Astrocyte (in vitro differentiated cells and primary cell): ENCODE measurements at places on chromosomes 2 and 18.

DNA sequence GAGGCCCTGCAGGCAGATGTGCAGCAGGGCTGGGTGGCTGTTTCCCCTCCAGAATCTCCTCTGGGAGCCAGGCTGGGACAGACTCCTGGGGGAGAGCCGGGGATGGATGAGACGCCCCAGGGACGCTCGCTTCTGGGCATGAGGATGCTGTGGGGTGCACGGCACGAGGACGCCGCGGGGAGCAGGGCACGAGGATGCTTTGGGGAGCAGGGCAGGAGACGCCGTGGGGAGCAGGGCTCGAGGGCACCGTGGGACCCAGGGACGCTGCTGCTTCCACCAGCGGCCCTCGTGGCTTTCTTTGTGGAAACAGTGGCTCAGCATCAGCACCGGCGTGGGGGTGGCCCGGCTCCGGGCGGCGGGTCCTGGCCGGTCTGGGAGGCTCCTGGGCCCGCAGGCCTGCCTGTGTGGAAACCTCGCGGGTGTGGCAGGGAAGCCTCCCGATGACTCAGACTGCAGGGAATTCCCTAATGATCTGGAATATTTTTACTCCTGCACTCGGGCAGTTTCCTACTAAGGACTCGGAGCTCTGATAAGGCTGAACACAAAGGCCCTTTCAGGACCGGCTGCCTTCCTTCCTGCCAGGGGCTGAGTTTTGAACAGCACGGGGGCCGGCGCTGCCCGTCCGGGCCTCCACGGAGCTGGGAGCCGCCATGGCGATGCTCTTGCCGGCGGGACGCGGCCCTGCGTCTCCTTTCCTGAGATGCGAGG is 62.6 kb downstream of the NFATC1 start:
- peak; percentile 91 for DNase-seq
- H3K27me3 ChIP-seq, result no peaks in the 10 kb centered on the region
- peak overlapping the region; percentile 26 for H3K4me3 ChIP-seq

DNA sequence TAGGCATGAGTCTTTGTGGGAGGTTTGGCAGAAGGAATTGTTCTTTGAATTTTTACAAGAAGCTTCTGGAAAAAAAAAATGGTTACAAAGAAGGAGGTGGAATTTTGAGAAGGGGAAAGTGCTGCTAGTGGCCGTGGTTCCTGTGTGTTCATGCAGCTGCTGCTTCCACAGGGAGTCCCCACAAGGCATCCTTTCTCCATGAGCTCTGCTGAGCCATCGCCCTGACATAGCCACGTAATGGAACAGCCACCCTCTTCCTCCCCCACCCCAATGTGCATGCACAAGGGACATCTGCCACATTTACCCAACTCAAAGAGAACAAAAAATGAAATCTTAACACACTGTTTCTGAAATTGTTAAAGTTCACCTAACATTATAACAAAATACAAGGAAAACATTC is 529.7 kb downstream of the SATB2 start:
- H3K4me1 ChIP-seq, result no peaks in the 10 kb centered on the region
- H3K4me3 ChIP-seq, result no peak overlapping the region
- no peak overlapping the region for H3K27ac ChIP-seq
- no peak for DNase-seq
- H3K36me3 ChIP-seq, result no peaks in the 10 kb centered on the region

DNA sequence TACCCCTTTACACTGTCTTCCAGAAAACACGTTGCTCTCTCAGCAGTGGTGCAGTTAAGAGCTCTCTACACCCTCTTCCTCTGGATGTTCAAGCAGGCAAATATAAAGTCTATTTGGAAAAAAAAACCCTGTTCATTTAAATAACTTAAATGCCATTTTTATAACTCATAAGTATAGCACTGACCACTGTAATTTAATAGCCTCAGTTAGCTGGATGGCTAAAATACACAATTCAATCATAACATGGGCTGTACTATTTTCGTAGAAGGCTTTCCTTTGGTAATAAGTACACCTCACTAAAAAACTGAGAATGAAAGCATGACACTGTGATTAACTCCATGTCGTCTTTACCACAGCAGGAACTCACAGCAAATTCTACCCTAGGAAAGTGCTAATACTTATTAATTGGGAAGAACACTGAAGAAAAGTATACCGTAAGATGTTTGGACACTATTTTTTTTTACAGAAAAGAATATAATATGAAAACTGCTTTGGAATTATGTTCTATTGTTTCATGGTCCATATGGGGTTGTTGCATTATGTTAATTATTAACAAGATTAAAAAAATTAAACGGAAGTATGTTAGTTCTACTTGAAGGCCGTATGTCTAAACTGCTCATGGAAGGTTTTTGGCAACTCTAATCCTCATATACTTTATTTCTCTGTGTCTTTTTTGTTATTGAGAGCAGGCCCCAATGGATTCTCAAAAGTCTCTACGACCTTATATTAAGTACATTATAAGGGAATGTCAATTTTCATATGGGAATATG is 269.1 kb downstream of the ZNF385B start:
- H3K4me1 ChIP-seq, result peaks cover 10% of the 10 kb centered on the region
- no peak overlapping the region for H3K4me3 ChIP-seq
- H3K27me3 ChIP-seq, result no peaks in the 10 kb centered on the region

- no peaks in the 10 kb centered on the region for H3K27me3 ChIP-seq
- no peak overlapping the region for H3K4me3 ChIP-seq
- H3K36me3 ChIP-seq, result no peaks in the 10 kb centered on the region
These were observed 27.9 kb upstream of the SPTBN1 start for GRCh38 chr2:54428108-54428831.

GRCh38 chr2:65655000-65655399 is 222.6 kb upstream of the SPRED2 start:
- DNase-seq, result no peak
- no peak overlapping the region for H3K4me3 ChIP-seq
- H3K36me3 ChIP-seq, result no peaks in the 10 kb centered on the region
- H3K27me3 ChIP-seq, result no peaks in the 10 kb centered on the region

GRCh38 chr2:195406886-195407603 is 250.0 kb upstream of the SLC39A10 start:
- peak; percentile 39 for DNase-seq
- no peaks in the 10 kb centered on the region for H3K27me3 ChIP-seq
- H3K4me1 ChIP-seq, result peaks cover 2% of the 10 kb centered on the region
- H3K36me3 ChIP-seq, result no peaks in the 10 kb centered on the region
- H3K27ac ChIP-seq, result no peak overlapping the region
- no peak overlapping the region for H3K4me3 ChIP-seq

GRCh38 chr2:29001806-29002205 is 20.7 kb downstream of the TOGARAM2 start:
- no peak overlapping the region for H3K27ac ChIP-seq
- peaks cover 8% of the 10 kb centered on the region for H3K4me1 ChIP-seq
- no peak for DNase-seq
- H3K4me3 ChIP-seq, result no peak overlapping the region
- no peaks in the 10 kb centered on the region for H3K36me3 ChIP-seq

DNA sequence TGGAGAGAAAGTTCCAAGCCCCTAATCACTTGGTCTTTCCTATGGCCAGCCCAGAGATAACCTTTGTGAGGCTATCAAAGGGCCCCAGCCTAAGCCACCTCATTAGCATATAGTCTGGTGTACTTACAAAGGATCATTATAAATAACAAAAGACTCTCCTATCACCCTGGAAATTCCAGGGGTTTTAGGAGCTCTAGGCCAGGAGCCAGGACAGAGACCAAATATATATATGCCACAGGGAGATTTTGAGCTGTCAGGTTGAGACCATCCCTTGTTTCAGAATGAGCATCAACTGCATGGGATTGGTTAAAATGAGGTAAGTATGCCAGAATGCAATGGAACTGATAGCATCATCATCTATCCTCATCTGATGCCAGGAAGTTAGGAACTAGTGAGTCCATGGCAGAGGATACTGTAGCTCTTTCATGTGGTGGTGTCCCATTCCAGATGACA is 32.1 kb upstream of the CHRNA1 start:
- no peak for DNase-seq
- H3K4me3 ChIP-seq, result no peak overlapping the region
- no peak overlapping the region for H3K27ac ChIP-seq
- no peaks in the 10 kb centered on the region for H3K27me3 ChIP-seq
- peaks cover 3% of the 10 kb centered on the region for H3K36me3 ChIP-seq

DNA sequence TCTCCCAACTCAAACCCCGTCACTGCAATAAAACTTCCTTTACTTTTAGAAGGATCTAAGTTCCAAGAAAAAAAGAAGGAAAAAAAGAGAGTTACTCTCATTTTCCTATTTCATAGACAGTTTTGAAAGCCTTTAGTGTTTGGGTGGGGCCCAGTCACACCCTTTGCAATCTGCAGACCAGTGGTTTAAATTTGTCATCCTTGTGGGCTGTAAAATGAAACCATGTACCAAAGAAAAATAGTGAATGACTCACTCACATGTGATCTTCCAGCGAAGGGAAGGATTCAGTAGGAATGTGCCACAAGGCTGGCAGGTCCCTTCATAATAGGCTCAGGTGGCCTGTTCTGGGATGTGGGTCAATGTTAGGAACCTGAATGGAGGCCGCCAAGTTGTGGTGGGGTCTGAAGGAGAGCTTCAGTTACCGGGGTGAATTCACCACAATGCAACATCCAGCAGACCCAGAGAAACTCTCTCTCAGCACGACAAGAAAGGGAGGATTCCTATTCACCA is 28.3 kb downstream of the ANXA4 start:
- DNase-seq, result peak; percentile 90
- H3K36me3 ChIP-seq, result no peaks in the 10 kb centered on the region
- H3K4me1 ChIP-seq, result peaks cover 15% of the 10 kb centered on the region

DNA sequence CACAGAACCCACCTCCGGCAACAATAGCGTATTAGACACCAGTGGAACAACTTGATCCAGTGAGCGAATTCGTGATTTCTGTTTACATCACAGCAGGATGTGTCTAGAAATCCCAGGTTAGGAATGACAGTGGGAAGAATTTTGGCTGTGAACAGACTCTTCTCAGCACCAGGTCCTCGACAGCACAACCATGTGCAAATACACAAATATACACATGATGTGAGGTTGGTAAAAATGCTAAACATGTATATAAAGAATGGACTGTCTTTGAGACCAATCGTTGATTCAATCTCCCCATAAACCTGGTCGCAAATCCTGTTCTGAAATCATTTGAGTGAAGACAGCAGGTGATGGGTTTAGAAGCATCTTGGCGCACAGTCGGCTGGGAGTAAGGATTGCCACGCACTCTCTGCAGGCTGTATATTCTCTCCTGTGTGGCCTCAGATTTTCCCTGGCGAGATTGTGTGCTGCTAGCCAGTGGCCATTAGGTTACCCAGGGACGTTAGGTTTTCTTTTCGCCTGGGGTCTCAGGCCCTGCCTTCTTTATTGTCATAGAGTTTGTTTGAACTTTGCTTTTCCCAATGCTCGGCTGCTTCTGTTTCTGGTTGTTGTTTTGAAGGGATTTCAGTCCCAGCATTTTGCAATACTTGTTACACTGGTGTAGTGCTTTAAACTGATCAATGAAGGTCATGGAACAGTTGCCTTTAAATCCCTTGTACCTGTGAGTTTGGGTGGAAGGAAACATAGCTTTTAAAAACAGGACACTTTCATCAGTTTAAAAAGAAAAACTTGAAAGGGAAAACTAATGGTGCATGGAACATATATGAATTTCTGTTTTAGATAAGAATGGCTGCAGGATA is 147.3 kb downstream of the ALPK2 start:
- H3K4me3 ChIP-seq, result no peak overlapping the region
- DNase-seq, result no peak

GRCh38 chr2:127645395-127646291 is at the start of gene GPR17:
TSS of gene GPR17 (plus strand) at chr2:127646153. CDS start at chr2:127650736, 4,583 bp downstream.
- no peak within 1 kb of the TSS for H3K4me3 ChIP-seq
- H3K4me1 ChIP-seq, result peaks cover 17% of the 10 kb centered on the region
- H3K27ac ChIP-seq, result no peak within 1 kb of the TSS
- H3K36me3 ChIP-seq, result no peaks in the 10 kb centered on the region

GRCh38 chr18:50356036-50356945 is 18.6 kb upstream of the SKA1 start:
- H3K4me1 ChIP-seq, result no peaks in the 10 kb centered on the region
- DNase-seq, result no peak
- no peak overlapping the region for H3K4me3 ChIP-seq
- no peaks in the 10 kb centered on the region for H3K36me3 ChIP-seq

DNA sequence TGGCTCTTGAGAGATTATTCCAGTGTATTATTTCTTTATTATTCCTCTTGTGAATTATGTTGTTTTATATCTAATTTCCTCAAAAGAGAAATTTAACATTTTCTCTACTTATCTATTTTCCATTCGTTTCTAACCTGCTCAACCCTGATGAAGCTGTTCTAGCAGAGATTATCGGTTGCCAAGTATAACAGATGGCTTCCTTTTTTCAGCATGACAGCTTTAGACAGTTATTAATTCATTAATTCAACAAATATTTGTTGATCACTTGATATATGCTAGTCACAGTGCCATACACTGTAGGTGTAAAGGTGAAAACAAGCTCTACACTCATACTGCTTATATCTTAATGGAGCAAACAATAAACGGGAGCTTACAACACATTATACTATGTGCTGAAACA is 137.9 kb upstream of the UBE2E3 start:
- no peak overlapping the region for H3K4me3 ChIP-seq
- no peaks in the 10 kb centered on the region for H3K36me3 ChIP-seq
- H3K27ac ChIP-seq, result no peak overlapping the region
- peaks cover 2% of the 10 kb centered on the region for H3K27me3 ChIP-seq

DNA sequence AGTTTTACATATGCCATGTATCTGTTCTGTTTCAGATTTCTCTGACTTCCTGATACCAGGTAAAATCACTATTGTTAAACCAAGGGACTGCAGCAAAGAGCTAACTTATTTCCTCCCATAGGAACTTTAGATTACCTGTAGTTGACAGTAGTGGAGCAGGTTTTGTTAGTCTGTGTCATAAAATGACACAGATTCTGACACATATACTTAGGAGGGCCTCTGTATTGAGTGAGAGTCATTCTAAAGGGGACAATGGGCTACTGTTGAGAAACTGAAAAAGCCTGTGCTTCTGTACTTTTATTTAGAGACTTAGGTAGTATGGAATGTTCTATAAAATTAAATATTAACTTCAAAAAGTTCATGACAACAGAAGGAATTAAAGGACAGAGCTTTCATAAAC is 48.2 kb downstream of the KCMF1 start:
- no peak overlapping the region for H3K4me3 ChIP-seq
- no peak for DNase-seq
- H3K4me1 ChIP-seq, result no peaks in the 10 kb centered on the region
- H3K27ac ChIP-seq, result no peak overlapping the region
- no peaks in the 10 kb centered on the region for H3K27me3 ChIP-seq
- no peaks in the 10 kb centered on the region for H3K36me3 ChIP-seq

- peak overlapping the region; percentile 98 for H3K4me3 ChIP-seq
- DNase-seq, result no peak
- peaks cover 8% of the 10 kb centered on the region for H3K4me1 ChIP-seq
- H3K36me3 ChIP-seq, result peaks cover 2% of the 10 kb centered on the region
These were observed 2.2 kb downstream of the INO80D start for GRCh38 chr2:206083602-206084438.

- DNase-seq, result peak; percentile 18
- no peak overlapping the region for H3K4me3 ChIP-seq
- H3K27me3 ChIP-seq, result no peaks in the 10 kb centered on the region
These were observed 34.9 kb downstream of the ANO7 start for GRCh38 chr2:241223211-241224017.

DNA sequence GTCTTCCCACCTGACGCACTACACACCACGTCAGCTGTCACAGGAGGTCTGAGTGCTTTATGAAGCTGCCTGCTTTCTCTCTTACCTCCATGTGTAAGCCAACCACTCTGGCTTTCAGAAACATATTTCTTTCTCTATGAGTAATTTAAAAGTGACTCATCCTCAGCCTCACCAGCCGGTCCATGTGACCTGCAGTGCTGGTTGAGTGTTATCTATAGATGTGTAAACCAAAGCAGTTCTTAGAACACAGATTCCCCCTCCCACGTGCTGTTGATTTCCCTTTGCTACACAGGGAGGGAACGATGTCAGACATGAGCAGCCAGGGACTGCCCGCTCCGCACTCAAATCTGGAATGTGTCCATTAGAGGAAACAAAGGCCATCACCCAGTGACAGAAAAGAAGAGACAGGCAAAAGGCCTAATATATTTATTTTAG is 157.8 kb downstream of the BCL2 start:
- peaks cover 14% of the 10 kb centered on the region for H3K4me1 ChIP-seq
- no peak overlapping the region for H3K4me3 ChIP-seq
- H3K27me3 ChIP-seq, result peaks cover 2% of the 10 kb centered on the region
- no peaks in the 10 kb centered on the region for H3K36me3 ChIP-seq
